ENCODE measurements at places on chromosomes 7 and 10.

DNA sequence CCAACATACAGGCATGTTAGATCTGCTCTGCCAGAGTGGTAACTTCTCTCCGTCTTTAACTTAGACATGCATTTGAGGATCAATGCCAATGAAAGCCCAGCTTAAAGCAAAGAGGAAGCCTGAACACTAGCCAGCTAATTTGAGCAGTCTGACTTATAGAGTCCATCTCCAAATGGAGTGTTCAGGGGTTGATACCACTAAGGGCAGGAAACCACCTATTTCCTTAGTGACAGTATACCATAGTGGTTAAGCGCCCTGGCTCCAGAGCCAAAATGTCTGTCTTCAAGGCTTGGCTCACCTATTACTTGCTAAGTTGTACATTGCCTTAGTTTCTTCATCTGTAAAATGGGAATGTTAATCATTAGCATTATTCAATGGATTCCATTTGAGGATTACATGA is 678.5 kb downstream of the KCNMA1 start:
- DNase-seq, result no peak

DNA sequence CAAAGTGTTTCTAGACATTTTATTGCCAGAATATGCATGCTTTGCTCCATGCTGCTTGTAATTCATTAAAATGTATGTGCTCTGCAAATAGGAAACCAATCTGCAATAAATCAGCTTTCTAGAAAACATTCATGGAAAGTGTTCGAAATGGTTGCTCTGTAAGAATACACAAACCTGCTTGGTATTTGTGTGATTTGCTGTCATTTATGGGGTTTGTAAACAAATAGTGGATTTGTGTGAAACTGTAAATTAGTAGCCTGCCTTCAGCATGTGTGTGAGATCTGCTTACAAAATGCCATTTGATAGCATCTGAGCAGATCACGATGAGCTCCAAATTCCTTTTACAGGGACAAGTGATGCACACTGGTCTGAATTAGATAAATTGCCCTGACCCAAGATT is 219.0 kb upstream of the CSTF2T start:
- no peak for DNase-seq

DNA sequence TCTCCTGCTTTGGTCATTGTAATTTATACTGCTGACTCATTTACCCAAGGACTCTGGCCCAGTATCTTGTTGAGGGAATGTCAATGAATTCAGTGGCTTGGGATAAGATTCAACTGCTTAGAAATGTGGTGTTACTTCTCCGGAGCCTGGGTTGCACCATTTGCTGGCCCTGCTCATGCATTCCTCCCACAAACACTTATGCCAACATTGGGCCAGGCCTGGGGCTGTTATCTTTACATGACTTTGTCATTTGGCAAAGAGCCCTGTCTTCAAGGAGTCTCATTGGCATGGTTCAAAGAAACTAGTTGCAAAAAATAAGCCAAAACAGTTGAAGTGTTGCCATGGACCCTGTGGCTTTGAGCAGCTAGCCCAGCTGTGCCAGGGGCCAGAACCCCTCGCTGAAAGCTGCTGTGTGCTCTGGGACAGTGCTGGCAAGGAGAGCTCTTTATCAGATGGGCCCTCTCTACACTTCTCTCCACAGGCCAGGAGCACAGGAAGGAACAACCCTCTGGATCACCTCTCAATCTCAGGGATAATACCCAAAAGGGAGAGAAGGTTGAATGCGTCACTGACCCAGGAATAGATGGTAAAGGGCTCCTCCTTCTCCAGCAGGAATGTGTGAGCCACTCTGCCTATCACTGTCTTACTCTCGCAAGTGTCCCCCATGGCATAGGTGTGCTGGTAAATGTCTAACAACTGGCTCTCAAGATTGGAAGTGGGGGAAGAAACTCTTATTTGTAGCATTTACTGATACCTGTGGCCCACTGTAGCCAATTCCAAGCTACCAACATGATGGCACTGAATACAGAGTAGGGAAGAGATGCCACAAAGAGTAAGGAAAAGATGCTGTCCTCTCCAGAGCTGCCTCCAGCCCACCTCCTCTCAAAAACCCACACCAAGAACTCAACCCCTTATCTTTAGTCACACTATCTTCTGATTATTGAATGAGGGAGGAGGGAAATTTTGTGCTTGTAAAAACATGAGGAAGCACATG is 23.5 kb upstream of the PDE1C start:
- no peak for DNase-seq

- peak; percentile 46 for DNase-seq
These were observed 17.0 kb downstream of the FAM131B start for GRCh38 chr7:143345428-143345900.

DNA sequence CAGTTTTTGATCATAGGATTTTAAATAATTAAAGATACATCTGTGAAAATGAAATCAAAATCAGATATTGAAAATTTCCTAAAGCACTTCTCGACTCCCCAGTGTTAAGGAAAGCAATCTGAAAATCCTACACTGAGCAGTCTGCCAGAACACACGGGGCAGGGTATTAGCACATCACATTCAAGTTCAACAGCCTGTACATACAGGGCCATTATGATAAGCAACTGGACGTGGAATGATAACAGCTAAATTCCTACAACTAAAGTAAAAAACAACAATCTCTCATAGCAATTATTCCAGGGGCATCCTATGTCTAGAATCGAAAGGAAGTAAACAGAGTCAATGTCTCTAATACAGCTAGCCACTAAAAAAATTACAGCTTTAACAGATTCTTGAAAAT is 31.7 kb downstream of the TRDMT1 start:
- no peak for DNase-seq

- no peak for DNase-seq
These were observed 51.3 kb downstream of the ODAD2 start for GRCh38 chr10:27947540-27947939.

GRCh38 chr10:6916601-6917000 is 336.5 kb upstream of the PRKCQ start:
- no peak for DNase-seq

DNA sequence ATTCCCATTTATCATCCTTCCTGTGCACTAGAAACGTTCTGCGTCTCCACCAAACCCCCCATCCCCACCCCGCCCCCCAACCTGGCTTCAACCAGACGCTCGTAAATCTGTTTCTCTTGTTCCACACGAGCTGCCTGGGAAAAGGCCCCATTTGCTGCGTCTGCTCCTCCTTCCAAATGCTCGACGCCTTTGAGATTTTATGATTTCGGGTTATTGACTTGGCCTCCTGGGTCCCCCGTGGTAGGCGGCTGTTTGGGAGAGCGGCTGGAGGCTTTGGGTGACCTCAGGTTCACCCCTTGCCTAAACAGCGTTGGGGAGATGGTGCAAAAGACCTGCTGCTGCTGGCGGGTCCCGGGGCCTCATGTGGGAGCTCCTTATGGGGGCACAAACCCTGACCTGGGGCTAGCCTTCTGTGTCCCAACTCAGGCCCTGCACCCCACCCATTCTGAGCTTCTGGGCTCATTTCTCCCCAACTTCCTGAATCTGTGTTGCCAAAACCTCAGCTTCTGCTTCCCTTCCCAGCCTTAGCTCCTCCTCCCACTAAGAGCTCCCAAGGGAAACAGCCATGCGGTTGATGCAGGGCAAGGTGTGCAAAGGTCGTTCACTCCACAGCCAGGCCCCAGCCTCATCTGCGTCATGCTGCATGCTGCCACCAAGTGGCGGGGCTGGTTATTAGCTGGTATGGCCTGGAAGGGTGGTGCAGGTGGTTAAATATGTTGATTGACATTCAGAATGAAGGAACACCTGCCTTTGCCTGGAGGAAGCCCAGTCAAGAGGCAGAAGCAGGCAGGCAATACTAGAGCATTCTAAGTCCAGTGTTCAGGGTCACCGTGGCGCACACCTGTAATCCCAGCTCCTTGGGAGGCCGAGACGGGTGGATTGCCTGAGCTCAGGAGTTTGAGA is 49.1 kb upstream of the ELN start:
- no peak for DNase-seq

GRCh38 chr7:18508443-18509427 is 13.2 kb downstream of the HDAC9 start:
- no peak for DNase-seq

DNA sequence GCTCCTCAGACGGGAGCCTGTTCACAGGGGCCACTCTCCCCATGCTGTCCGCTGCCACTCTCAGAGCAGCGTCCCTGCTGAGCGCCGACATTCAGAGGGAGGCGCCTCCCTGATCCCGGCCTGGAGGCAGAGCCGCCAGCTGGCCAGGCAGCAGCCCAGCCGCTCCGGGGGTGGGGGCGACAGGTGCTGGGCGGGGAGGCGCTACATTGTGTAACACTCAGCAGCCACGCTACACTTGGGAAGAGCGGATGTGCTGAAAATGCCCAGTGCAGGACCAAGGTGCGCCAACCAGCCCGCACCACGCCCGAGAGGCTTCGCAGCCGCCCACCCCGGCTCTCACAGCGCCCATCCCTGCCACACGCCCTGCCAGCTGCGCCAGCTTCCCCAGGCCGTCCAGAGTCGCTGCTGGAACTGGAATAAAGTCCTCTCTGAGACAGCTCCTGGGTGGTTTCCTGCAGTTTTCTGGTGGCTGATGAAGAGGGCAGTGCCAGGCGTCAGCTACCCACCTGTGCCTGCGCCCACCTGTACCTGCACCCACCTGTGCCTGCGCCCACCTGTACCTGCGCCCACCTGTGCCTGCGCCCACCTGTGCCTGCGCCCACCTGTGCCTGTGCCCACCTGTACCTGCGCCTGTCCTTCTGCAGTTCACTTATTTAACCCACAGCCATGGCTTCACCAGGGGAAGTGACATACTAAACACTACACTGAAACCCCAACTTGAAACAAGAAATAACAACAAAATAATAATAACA is 25.7 kb downstream of the STK32C start:
- DNase-seq, result no peak

DNA sequence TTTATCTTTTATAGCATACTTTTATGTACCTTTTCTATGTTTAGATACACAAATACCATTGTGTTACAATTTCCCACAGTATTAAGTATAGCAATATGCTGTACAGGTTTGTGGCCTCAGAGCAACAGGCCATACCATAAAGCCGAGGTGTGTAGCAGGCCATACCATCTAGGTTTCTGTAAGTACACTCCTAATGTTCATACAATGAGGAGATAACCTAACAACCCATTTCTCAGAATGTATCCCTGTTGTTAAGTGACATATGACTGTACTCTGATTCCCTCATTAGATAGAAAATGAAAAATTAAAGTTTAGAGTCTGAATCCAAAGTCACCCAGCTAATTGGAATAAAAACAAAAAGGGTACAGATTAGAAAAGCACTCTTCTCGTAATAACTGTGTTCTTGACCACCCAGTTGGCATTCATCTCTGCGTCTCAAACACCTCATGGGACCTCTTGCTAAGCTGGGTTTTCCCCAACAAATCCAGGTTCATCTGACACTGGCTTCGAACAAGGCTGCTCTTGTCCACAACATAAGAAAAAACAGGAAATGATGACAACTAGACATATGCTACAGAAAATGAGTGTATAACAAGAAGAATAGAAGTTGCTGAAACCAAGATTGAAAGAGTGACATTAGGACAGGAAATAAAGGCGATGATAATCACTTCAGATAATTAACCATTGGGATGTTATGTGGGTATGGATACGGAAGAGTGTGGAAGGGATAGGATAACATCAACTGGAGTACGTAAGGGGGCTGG is 1.4 kb downstream of the NDUFB8 start:
- DNase-seq, result no peak

GRCh38 chr7:8637322-8637721 is 203.9 kb downstream of the NXPH1 start:
- DNase-seq, result no peak

GRCh38 chr7:44565097-44565794 is 8.5 kb downstream of the DDX56 start:
- DNase-seq, result peak; percentile 15

DNA sequence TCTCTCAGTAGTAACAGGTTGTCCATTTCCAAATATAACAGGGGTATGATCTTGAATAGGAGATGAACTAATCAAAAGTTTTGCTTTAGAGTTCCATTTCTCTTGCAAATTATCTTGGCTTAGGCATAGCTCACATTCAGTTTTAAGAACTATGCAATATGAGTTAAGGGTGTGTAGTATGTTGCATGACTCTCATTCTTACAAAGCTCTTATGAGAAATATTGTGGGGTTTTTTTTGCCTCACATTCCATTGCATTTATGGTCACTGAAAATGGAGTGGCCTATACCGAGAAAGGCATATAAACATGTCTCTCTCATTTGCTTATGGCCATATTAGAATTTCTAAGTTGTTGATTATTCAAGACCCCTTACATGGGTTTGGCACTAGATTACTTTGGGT is 48.5 kb upstream of the LAMB1 start:
- DNase-seq, result no peak

- no peak for DNase-seq
These were observed 34.6 kb upstream of the PDE1C start for GRCh38 chr7:32104766-32105165.

- DNase-seq, result no peak
These were observed 82.9 kb downstream of the CDK14 start for GRCh38 chr7:90678986-90679385.

DNA sequence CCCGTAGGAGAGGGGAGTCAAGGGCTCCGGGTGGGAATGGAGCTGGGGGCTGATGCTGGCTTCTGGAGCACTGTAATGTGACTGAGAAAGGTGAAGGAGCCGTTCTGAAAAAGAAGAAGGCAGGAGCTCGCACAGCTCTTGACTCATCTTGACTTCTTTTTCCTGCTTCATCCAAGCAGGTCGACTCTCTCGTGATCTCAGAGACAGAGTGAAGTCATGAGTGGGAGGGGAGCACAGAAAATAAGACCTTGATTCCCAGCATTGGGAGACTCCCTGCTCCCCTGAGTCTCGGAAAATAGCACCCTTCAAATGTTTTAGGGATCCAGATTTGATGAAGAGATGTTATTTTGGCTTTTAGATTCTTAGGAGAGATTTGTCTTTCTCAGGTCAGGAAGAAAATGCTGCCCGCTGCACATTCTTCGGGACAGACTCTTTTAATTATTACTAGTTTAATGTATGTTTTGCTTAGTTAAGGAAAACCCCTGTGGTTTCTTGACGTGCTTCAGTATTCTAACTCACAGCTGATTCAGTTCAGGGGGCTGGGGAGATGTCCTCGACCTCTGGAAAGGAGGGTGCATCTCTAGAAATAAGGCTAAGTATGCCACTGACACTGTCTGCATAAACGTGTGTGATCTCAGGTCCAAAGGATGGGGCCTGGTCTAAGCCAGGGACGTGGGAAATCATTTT is 34.1 kb downstream of the EGFR start:
- DNase-seq, result no peak

GRCh38 chr10:42783181-42783549 is 570 bp downstream of the BMS1 start:
- no peak for DNase-seq

GRCh38 chr7:151951672-151952338 is 4.4 kb upstream of the GALNTL5 start:
- DNase-seq, result no peak

- no peak for DNase-seq
These were observed 166.0 kb upstream of the ZNF32 start for GRCh38 chr10:43814663-43815062.

- no peak for DNase-seq
These were observed 123.1 kb upstream of the RHEB start for GRCh38 chr7:151642746-151643145.

DNA sequence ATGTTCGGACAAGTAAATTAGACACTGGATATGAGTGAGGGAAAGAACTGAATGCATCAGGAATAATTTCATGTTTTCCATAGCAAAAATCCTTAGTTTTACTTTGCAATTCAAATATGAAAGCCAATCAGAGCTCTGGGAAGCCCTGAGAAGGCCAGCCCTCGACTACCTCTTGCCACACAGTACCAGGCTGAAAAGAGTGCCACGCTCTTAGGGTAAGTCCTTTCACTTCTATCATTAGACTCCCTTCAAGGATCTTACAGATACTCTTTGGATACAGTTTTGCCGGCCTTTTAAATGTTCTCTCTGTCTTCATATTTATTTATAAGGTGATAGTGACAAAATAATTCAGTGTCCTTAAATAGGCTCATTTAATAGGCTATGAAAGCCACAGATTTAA is 1.9 kb downstream of the COBL start:
- no peak for DNase-seq
